Immature natural killer cell (primary cell): ENCODE measurements at places on chromosomes 11 and 22.

- no peak for DNase-seq
Observed at GRCh38 chr22:27438271-27438980, 363.1 kb downstream of the MN1 start.

DNA sequence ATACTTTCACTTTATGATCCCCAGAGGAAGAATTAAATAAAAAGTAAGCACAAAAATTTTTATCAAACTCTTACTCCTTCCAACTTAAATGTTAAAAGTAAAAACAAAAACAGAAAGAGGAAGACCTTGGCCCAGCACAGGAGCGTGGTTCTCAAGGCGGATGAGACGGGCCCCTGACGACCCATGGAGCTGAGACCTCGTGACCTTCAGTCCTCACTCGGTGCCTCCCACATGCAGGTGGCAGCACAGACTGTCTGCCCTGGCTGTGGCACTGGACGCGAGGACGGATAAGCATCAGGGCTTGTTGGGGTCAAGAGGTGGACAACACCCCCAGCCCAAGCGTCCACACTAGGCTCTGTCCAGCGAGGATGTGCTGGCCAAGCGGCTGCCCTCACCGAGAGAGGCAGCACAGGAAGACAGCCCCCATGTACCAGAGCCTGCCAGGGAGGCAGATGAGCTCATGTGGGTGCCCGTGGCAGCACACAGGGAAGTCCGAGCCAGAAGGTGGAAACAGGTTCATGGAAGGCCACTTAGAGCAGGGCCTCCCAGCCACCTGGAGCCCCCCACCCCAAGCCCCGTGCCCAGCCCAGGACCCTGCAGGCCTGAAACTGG lies 1389.8 kb downstream of the TBC1D22A start:
- no peak for DNase-seq

DNA sequence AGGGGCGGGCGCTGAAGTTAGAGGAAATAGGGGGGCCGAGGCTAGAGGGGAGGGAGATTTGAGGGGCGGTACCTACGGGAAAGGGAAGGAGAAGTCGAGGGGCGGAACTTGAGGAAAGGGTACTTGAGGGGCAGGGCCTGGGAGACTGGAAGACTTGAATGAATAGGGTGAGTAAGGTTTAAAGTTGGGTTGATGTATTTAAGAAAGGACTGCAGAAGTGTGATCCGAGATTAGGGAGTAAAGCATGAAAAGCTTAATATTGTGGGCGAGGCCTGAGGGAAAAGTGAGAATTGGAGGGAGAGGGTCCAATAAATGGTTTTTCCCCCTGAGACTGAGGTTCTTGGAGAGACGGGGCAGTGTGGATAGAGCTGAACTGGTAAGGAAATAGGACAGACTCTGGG lies 723 bp downstream of the HSCB start:
- DNase-seq: no peak

- DNase-seq: no peak
Observed at GRCh38 chr11:2355000-2355644, 22.0 kb upstream of the CD81 start.

DNA sequence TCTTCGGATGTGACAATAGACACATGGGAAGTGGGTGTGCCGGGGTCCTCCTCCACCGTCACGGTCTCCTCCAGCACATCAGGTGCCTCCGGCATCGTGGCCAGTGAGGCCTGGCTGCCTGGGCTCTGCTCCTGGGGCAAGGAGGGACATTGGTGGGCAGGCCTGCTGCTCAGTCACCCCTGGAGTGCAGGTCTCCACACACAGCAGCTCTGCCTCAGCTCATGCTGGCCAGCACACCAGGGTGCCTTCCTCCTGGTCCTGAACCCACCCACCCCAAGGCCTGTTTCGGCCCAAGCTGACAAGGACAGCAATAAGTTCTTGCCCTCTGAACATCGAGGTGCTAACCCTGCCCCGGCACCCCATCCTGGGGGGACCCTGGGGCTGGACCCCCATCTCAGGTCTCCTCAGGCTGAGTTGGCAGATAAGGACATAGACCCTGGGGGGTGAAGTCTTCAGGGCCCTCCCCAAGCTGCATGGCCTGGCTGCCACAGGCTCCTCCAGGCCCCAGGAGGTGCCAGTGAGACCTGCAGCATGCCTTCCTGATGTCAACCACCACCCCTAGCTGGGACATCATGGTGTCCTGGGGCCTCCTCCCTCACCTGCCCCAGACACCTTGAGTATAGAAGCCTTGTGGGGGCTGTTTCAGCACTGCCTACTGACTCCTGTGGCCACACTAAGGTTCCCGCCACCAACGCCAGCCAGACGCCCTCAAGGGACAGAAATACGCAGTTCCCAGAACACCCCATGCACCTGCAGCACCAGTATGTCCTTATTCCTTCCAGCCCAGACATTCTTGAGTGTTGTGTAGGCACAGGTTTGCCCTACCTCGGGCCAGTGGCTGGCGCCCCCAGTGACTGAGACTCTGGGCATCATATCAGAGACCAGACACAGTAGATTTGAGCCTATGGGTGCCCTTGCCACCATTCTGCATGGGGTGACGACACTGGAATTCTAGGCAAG lies 34.4 kb downstream of the ARVCF start:
- DNase-seq: no peak

DNA sequence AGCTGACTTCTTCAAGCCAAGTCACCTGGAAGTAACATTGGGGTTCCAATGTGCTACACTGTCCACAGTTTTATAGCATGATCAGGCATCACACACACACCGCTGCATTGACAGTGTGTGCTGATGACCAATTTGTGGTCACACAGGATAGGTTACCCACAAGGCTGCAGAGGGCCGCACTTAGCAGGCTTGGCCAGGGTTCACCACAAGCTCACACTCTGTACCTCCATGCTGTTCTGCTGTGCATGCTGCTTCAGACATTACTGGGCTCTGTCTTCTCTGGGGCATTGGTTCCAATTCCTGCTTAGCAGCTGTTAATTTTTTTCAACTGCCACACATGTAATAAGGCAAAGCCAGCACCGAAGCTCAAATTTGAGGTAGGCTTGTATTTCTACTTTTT lies 11.0 kb upstream of the NRIP3 start:
- no peak for DNase-seq

- DNase-seq: no peak
Observed at GRCh38 chr11:369336-370018, at the start of gene B4GALNT4. Gene B4GALNT4 (plus strand): TSS chr11:369499. CDS start chr11:369804, 305 bp downstream.

GRCh38 chr11:22192642-22193347 lies at the start of gene ANO5:
Gene ANO5 (plus strand): TSS chr11:22193085. CDS start chr11:22193493, 408 bp downstream.
- no peak for DNase-seq
